HT1080 (cell line): ENCODE measurements at places on chromosomes 13 and 19.
A peak's percentile ranks its signal among the peaks of the same experiment; 100 is the strongest.

GRCh38 chr13:28540612-28541011 lies 45.7 kb upstream of the FLT1 start:
- peak; percentile 39 for DNase-seq

- DNase-seq: no peak
Measured at GRCh38 chr13:91533354-91533753, 134.9 kb downstream of the GPC5 start.

DNA sequence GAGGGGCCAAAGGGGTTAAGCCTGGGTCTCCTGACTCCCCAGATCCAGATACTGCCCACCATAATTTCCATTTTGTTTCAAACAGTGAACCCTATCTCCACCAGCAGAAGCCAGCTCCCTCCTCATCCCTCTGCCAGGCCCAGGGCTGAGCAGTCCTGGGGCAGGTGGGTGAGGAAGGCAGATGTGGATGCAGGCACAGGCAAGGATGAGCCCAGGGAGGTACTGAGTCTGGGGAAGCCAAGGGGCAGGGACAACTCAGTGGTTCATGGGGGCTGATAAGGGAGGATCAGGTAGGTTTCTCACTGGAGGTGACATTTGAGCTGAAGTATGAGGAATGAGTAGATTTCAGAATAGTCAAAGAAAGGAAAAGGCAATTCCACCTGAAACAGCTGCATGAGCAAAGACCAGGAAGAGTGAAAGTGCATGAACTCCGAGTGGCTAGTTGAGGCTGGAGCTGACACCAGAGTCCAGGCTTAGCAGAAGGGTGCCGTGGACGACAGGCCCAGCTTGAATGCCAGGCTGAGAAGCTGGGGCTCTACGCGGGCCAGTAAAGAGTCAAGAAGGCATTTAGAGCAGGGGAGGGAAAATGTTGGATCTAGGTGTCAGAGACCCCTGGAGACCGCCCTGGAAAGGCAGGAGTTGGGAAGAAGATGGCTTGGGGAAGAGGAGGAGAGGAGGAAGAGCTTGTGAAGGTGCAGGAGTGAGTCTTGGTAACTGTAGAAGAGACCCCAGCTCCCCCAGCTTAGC lies 10.3 kb downstream of the CIC start:
- no peak for DNase-seq

GRCh38 chr13:112859817-112860190 lies 109.2 kb upstream of the MCF2L start:
- DNase-seq: peak; percentile 50

DNA sequence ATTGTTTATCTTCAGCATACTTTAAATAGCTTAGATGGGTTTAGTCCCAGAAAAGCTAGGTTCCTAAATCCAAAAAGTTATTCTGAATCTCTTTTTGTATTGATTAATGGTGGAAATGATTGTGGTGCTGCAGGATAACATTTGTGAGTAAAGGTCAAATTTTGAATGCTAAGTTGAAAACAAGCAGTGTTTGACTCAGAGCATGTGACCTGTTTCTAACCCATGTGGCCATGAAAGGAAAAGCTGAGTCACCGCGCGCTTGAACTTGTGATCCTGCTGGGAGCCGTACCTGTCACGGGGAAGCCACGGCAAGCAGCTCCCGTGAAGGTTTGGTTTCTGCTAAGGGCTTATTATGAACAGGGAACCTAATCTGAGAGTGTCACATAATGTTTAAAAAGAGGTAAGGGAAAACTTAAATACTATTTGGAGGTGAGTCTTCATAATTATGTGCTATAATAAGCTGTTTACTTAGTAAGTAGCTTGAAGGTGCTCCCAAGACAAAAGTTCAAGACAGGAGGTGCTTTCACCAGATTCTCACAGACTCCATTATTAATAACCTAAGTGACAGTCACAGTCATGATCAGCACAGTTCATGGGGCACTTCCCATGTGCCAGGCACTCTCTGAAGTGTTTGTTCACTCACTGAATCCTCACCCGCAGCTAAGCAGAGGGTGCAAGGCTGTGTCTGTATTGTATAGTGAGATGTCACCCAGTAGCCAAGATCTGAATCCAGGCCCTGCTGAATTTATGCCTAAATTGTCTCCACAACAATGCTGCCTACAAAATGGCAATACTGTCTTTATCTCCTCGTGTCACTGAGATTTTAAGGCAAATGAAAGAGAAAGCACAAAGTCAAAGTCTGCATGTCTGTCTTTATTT lies 286.5 kb downstream of the MYO16 start:
- peak; percentile 89 for DNase-seq
